ENCODE measurements at places on chromosomes 12 and 14.

DNA sequence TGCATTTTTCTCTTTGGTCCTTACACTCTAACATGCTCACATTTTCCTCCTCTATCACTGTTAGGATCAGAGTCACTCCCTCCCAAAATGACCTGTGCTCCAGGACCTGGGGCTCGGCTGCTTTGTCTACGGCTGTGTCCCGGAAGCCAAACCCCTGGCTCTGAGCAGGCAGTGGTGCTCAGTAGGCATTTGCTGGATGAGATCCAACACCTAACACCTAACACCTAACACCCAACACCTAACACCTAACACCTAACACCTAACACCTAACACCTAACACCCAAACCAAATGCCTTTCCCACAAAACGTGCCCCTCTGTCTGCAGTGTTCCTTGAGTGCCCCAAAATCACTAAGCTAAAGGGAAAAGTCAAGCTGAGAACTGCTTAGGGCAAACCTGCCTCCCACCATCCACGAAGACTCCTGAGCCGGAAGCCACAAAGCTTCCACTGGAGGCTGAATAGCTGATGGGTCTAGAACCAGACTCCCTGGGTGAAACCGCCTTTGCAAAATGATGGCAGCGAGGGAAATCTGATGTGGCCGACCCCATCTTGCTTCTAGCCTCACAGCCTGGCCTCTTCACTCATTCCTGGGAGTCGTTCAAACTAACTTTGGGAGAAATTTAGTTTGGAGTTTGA lies 29.2 kb downstream of the HSP90AA1 start:
- no peak for DNase-seq

DNA sequence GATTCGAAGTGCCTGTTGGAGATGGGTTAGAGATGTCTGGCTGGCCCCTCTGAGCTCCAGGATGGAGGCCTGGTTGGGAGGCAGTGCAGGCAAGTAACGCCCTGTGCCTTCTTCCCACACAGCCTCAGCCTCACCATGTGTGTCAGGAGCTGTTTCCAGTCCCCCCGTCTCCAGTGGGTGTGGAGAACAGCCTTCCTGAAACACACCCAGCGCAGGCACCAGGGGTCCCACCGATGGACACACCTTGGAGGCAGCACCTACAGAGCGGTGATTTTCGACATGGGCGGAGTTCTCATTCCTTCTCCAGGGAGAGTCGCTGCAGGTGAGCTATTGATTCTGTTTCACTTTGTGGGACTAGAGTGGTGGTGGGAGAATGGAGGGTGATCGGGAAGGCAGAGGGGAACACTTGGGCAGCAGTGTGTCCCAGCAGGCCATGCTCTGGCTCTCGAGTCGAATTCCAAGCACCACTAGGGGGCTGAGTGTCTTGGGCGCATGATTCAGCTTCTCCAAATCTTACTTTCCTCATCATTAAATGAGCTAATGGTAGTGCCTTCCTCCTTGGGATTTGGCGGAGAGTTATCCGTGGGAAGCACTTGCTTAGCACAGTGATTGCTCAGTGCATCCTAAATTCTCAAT lies 6.8 kb downstream of the ACAD10 start:
- DNase-seq, result no peak

DNA sequence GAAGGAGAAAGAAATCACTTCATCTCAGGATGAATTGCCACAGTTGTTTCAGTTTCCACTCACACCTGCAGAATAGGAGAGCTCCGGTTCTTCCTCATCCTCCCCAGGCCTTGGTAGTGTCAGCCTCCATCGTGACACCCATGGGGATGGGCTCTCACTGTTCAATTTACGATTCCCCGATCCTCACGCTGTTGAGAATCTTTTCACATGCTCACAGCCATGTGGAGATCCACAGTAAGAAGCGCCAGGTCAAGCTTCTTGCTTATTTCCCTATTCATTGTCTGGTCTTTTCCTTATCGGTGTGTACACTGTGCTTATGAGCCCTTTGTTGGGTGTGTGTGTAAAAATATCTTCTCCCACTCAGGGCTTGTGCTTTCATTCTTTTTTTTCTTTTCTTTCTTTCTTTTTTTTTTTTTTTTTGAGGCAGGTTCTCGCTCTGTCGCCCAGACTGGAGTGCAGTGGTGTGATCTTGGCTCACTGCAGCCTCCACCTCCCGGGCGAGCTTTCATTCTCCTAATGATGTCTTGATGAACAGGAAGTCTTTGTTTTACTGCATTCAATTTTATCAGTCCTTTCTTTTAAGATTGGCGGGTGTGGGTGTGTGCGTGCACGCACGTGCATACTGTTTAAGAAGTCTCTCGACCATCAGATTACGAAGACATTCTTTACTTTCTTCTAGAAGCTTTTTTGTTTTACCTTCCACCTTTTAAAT lies 21.5 kb downstream of the RIN3 start:
- no peak for DNase-seq

- DNase-seq, result no peak
Measured at GRCh38 chr14:104393199-104393897, 186.2 kb upstream of the C14orf180 start.

DNA sequence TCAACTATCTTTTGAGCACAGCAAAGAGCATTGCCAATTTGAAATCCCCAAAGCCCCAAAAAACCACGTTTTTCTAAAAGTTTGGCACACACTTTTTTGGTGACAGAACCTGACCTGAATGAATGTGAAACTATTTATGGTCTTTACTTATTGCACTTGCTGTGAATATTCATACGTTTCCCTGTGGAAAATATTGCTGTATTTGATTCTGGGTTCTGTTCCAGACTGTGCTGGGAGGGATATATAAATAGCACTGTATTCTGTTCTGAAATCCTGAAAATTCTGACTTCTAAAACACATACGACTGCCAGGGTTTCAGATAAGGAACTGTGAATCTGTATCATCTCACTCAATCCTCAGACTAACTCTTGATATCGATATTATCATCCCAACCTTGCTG lies 35.1 kb downstream of the NR1H4 start:
- no peak for DNase-seq

DNA sequence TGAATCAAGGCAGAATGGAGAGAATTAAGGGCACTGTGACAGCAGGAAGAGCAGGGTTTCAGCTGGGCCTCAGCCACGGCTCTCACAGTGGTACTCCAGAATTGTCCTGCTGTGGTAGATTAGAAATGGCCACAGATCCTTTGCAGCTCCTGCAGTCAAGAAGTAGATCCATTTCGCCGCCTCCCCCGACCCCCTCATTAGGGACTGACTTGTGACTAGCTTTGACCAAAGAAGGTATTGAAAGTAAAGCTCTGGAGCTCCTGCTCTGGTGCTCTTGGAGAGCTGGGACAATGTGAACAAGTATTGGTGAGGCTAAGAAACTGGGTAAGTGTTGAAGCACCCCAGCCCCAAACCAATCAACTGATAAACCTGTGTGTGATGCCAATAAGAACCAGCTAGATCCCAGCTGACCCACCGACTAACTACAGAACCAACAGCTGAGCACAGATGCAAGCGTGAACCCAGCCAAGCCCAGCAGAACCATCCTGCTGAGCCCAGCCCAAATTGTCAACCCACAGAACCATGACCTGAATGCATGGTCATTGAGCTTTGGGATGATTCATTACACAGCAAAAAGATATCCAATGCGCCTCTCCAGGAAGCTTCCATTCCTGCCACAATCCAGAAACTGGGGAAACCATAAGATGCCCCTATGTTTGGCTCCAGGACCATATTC lies 50.7 kb downstream of the JAG2 start:
- no peak for DNase-seq

DNA sequence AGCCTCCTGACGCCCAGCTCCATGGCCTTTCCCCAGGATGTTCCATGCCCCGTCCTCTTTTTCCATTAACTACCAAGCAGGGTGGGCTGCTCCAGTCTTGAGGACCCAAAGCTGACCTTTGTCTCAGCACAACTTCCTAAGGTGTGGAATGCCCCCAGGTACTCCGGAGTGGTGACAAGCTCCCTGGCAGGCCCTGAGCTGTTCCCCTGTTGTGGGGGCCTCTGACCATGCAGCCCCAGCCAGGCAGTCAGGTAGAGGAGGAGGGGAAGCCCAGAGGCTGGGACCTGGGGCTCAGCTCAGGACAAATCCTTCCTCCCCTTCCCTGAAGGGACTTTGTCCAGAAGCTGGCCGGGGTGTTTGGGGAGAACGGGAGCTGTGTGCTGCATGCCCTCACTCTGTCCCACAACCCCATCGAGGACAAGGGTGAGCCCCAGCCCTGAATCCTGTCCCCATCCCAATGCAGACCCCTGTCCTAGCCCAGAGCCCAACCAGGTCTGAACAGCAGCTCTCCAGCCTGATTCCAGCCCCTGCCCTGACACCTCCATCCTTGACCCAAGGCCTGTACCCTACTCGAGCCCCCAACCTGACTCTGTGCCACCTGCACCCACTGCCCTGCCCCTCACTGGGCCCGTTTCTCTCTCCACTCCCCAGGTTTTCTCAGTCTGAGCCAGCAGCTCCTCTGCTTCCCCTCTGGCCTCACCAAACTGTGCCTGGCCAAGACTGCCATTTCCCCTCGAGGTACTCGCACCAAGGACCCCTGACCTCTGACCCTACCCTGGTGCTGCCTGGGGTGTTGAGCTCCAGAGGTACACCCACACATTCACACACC lies 4.4 kb downstream of the CARMIL3 start:
- no peak for DNase-seq

GRCh38 chr12:67358781-67359338 lies 89.7 kb downstream of the CAND1 start:
- DNase-seq, result no peak

- DNase-seq, result no peak
Measured at GRCh38 chr14:97491697-97492096, 694.5 kb downstream of the VRK1 start.

- no peak for DNase-seq
Measured at GRCh38 chr12:49451468-49452259, 84.4 kb downstream of the SPATS2 start.

GRCh38 chr14:23632461-23633159 lies 3.6 kb upstream of the DHRS2 start:
- no peak for DNase-seq

DNA sequence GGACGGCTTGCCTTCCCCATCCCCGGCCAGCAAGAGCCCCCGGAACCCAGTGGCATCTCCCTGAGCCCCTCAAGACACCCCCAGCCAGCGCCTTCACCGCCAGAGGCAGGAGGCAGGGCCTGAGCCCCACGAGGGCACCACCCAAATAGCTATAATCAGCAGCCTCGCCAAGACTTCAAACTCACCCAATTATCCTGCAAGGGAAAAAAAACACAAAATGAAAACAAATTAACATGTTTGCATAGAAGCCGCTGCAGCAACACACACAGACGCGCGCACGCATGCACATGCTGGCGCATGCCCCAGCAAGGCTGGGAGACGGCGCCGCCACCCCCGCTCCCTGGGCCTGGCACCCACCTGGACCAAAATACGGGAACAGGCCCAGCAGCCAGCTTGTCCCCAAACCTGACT lies 15.8 kb downstream of the FAM222A start:
- DNase-seq, result no peak

DNA sequence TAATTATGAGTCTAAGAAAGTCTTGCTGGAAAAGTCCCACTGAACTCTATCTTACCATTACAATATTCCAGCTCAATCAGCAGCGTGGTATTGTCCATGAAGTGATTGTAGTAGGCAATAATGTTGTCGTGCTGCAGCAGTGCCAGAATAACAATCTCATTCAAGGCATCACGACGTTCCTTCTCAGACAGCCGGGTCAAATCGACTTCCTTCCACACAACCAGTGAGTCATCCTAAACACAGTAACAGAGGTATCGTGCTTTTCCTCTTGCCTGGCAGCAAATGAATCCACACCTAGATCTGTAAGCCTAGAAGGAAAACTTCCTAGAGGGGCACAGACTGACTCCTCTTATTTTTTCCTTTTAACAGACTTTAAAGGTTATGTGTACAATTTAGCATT lies 2.9 kb downstream of the NEK9 start:
- DNase-seq, result no peak

GRCh38 chr12:81450920-81451739 lies 308.0 kb downstream of the PPFIA2 start:
- no peak for DNase-seq

- DNase-seq, result no peak
Measured at GRCh38 chr14:99189201-99189801, 82.7 kb downstream of the BCL11B start.

- no peak for DNase-seq
Measured at GRCh38 chr12:123363390-123363739, 1.3 kb downstream of the SBNO1 start.

GRCh38 chr12:49964849-49965624 lies 3.4 kb downstream of the AQP5 start:
- DNase-seq, result no peak

GRCh38 chr14:93976477-93977057 lies at the start of gene ASB2:
ASB2 (minus strand) TSS chr14:93976570; CDS start chr14:93964539, 12,031 bp downstream.
- no peak for DNase-seq

- DNase-seq, result no peak
Measured at GRCh38 chr14:27367345-27367744, 769.5 kb upstream of the NOVA1 start.

DNA sequence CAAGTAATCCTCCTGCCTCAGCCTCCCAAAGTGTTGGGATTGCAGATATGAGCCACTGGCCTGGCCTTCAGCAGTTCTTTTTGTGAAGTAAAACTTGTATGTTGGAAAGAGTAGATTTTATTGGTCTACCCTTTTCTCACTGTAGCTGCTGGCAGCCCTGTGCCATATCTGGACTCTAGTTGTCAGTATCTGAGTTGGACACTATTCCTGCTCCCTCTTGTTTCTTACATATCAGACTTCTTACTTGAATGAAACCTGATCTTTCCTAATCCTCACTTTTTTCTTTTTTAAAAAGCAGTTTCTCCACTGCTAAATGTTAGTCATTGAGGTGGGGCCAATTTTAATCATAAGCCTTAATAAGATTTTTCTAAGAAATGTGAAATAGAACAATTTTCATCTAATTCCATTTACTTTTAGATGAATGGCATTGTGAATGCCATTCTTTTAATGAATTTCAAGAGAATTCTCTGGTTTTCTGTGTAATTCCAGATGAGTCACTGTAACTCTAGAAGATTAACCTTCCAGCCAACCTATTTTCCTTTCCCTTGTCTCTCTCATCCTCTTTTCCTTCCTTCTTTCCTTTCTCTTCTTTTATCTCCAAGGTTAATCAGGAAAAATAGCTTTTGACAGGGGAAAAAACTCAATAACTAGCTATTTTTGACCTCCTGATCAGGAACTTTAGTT lies 88.7 kb downstream of the APAF1 start:
- no peak for DNase-seq

- DNase-seq, result no peak
Measured at GRCh38 chr12:91384366-91384765, 201.7 kb upstream of the DCN start.

GRCh38 chr14:78508023-78508422 lies 337.9 kb downstream of the NRXN3 start:
- no peak for DNase-seq

DNA sequence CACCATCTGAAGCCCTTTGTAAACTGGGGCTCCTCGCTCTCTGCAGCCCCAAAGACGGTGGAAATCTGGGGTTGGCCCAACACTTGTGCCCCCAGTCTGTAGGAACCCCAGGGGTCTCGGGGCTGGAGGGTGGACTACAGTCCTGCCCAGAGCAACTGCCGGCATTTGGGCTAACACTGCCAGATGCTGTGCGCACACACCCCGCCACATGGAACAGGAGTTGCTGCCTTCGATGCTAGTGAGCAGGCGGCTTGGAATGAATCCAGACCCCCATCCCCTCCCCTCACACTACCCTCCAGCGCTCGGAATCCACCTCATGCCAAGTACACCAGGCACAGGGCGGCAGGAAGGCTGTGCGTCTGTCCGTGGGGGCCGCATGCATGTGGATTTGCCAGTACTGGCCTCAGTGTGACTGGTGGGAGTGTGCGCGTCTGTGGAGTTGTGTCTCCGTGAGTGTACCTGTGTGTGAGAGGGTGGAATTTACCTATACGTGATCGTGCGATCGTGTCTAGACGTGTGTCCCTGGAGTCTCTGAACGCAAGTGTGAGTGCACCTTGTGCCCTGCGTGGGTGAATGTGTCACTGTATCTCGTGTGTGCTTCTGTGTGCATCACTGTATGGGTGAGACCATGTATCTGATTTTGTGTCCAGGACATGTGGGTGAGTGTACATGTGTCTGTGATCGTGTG lies 5.1 kb downstream of the LHX5 start:
- no peak for DNase-seq

Data from NCI-H1930 (cell line).